Stimulated activated CD8-positive, alpha-beta memory T cell treated with anti-CD3 and anti-CD28 coated beads, Interleukin-15, amount 100 ng/mL, for 1 hour (primary cell): ENCODE measurements at places on chromosomes 6 and 20.

DNA sequence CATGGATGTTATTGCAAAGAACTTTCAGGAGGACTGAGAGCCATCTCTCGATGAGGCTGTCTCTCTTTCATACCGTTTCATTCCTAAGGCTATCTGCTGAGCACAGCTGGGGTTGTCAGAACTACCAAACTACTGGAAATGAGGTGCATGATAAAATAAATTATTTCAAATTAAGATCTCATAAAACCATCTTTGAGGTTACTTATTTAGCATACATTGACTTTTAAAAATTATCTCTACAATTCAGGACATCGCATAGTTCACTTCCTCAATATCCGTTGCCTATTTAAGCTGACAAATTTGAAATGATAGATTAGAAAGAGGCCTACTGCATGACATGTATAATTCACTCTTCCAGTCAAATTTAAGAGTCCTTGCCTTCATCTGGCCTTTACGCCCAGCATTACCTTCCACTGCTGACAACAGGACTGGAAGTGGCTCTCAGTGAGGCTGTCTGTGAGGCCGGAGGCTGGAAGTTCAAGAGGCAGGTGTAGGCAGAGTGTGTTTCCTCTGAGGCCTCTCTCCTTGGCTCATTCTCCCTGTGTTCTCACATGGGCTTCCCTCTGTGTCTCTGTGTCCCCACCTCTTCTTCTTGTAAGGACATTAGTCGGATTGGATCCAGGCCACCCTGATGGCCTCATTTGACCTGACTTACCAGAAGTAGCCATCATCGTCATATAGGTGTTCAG, 12.8 kb upstream of the DUSP22 start:
- no peak for DNase-seq

DNA sequence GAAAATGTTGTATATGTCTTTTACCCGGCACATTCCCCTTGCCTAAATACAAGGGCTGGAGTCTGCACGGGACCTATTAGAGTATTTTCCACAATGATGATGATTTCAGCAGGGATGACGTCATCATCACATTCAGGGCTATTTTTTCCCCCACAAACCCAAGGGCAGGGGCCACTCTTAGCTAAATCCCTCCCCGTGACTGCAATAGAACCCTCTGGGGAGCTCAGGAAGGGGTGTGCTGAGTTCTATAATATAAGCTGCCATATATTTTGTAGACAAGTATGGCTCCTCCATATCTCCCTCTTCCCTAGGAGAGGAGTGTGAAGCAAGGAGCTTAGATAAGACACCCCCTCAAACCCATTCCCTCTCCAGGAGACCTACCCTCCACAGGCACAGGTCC, 11.3 kb upstream of the MAPRE1 start:
- no peak for DNase-seq

- no peak for DNase-seq
Measured at GRCh38 chr6:33905071-33905609, 101.3 kb upstream of the MLN start.

GRCh38 chr6:133681891-133682290, 207.0 kb upstream of the TCF21 start:
- no peak for DNase-seq

- DNase-seq: no peak
Measured at GRCh38 chr6:39777661-39778060, 14.5 kb upstream of the DAAM2 start.

- no peak for DNase-seq
Measured at GRCh38 chr20:39311851-39312506, 349.8 kb downstream of the DHX35 start.

GRCh38 chr20:62047666-62048345, 17.9 kb downstream of the TAF4 start:
- no peak for DNase-seq

- no peak for DNase-seq
Measured at GRCh38 chr20:3239867-3240775, 1.1 kb upstream of the SLC4A11 start.

- DNase-seq: no peak
Measured at GRCh38 chr6:108497883-108498282, 62.8 kb upstream of the FOXO3 start.

GRCh38 chr6:156793200-156793599, 16.0 kb downstream of the ARID1B start:
- DNase-seq: no peak

DNA sequence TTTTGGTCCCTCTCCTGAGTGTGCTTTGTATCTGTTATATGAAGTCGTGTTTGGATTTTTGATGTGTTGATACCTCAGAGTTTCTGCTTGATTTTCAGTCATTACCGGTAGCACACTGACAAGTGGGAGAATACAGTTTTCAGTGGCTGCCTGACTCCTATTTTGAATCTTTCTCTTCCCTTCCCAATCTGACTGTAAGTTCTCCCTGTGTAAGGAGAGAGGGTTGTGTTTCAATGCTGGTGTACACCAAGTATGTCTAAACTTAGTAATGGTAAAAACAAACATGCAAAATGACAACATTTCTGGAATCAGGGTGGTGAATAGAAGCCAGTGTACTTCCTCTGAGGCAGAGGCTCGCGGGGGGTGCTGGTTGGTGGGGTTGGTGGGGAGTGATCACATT, 103.4 kb downstream of the HIVEP1 start:
- DNase-seq: no peak

DNA sequence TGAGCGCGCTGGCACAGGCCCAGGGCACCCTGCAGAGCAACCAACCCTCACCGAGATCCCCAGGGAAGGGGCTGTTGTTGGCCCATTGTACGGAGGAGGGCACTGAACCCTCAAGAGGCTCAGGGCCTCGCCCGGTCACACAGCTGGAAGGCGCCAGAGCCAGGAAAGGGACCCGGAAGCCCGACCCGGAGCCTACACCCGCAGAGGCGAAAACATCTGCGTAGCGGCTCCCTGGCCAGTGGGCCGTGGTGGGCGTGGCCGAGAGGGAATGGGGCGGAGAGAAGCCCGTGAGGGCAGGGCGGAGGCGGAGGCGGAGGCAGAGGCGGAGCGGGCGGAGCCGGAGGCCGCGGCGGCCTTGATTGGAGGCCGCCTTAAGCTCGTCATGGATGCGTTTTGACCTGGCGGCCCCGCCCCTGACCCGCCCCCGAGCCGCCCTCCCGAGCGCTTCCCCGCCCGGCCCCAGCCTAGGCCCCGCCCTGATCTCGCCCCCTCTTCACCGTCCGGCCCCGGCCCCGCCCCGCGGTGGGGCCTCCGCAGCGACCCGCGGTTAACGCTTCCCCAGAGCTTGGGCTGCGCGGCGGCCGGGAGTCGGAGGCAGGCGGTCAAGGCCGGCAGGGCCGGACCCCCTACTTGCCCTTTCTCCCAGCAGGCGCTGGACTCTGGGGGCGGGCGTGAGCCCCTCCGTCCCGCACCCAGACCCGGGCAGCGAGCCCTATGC, 2.1 kb upstream of the MRGBP start:
- DNase-seq: peak; percentile 81

- no peak for DNase-seq
Measured at GRCh38 chr6:154157082-154157481, 118.0 kb downstream of the OPRM1 start.

DNA sequence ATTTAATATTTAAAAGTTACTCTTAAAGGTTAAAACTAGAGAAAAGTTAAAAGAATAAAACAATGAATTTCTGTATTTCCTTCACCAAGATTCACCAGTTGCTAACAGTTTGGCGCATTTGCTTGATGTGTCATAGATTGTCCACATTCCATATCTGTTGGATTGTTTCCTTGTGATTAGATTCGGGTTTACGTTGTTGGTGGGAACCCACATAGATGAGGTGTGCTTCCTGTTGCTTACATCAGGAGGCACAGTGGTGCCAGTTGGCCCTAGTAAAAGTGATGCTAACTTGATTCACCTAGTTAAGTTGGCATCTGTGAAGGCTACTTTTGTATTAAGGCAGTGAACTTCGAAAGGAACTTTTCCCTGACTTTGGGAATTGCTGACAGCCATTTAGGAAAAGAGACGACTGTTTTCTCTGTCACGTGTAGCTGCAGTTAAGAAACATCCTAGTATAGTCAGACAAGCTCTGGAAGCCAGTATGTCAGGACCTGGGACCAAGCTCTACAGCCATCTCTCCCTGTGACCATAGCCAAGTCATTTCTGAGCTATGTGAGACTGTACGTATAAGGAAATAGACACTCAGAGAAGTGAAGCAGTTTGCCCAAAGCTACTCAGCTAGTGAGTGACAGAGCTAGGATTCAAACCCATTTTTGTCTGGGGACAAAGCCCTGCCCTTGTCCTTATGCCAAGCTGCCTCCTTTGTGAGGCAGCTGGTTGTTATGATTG, 49.0 kb downstream of the PPARD start:
- DNase-seq: no peak

- no peak for DNase-seq
Measured at GRCh38 chr6:166473886-166474571, 91.3 kb upstream of the MPC1 start.

DNA sequence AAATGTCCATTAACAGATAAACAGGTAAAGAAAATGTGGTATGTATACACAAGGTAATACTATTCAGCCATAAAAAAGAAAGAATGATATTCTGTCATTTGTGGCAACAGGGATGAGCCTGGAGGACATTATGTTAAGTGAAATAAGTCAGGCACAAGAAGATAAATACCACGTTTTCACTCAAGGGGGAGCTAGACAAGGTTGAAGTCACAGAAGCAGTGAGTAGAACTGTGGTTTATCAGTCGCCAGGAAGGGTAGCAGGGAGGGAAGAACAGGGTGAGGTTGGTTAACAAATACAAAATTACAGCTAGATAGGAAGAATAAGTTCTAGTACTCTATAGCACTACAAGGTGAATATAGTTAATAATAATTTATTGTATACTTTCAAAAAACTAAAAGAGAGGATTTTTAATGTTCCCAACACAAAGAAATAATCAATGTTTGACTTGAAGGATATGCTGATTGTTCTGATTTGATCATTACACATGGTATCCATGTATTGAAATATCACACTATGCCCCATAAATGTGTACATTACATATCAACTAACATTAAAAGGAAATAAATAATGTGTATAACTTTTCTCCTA, 21.1 kb downstream of the RTN4IP1 start:
- no peak for DNase-seq

- DNase-seq: no peak
Measured at GRCh38 chr6:37643851-37644672, 53.6 kb downstream of the MDGA1 start.

- no peak for DNase-seq
Measured at GRCh38 chr20:7272512-7272911, 505.0 kb downstream of the BMP2 start.
